ENCODE measurements at places on chromosomes 2 and 18.

DNA sequence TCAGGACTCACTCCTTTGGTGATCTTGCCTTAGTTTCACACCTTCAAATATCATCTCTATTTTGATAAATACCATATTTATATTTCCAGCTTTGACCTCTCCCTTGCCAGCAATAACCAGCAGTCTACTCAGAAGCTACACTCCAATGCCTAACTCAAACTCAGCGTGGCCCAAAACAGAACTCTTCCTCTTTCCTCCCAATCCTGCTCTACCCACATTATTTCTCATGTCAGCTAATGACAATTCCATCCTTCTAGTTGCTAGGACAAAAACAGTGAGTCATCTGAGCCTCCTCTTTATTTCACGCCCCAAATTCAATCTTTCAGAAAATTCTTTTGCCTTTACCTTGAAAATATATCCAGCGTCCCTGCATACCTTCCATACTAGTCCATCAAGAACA is 23.5 kb downstream of the CYRIA start:
- no peak for DNase-seq

DNA sequence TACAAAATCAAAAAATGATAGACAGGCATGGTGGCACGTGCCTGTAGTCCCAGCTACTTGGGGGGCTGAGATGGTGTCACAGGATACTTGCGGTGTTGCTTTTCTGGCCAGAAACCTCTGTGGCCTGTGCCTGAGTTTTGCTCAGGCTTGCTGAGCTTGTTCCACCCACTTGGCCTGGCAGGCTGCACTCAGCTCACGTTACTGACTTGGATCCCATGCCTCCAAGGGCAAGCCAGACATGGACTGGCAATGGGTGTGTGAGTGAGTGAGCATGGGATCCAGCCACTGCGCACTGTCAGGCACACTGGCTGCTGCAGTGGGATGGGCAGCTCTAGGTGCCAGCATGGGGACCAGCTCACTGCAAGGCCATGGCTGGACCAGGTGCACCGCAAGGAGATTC is 67.9 kb downstream of the NCAPH start:
- no peak for DNase-seq

- DNase-seq = no peak
Measured at GRCh38 chr2:166841679-166842078, 46.6 kb upstream of the XIRP2 start.

GRCh38 chr2:32314886-32315285 is 37.2 kb downstream of the YIPF4 start:
- DNase-seq = no peak

DNA sequence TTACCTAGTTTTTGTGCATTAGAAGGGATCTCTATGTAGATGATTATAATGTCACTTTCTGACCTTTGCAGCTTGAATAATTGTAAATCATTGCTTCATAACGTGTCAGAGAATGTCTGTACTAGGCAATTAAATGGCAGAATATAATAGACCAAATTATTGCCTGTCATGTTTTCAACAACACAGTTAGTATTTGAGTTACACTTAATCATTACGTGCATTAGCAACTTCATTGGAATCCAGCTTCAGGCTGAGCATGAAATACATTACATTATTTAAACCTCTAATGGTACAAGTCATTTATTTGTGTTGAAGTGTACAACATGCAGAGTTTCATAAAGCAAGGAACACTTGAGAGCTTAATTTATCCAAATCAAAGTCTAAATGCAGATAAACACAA is 48.0 kb downstream of the ZNF407 start:
- DNase-seq = no peak

DNA sequence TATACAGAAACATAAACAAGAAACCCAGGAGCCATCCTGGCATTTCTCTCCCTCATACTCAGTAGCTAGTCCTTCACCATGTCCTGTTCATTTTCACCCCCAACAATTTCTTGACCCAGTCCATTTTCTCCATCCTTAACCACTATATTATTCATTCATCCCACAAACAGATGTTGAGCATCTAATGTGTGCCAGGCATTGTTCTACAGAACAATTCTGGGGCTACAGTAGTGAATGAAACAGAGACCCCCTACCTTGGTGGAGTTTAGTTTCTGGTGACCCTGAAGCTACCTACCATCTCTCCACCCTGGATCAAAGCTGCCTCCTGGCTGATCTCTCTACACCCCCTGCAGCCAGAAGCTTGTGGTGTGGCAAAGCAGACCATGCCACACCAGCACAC is 27.5 kb upstream of the BZW1 start:
- DNase-seq = no peak

DNA sequence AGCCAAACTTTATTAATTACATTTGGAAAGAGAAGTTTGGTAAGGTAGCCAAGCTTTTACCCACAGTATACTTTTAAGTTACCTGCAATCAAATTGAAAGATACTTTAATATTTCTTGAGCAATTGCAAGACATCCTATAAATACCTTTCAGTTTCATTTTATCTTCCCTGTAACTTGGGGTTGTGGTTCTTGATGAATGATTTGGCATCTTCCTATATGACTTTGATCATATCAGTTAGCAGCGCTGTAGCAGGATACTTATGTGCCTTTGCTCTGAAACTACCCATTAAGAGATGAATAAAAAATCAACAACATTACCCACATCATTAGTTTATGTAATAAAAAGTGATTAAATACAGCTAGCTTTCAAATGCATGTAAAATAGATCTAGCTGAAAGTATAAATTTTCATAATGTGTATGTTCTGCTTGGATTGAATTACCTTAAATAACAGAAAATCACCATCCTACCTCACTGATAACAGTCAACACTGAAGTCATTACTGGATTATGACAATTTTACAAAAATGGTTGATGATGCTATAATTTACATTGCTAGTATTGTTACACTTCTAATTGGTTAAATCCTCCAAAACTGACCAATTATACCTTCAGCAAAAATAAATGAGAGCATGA is 50.4 kb downstream of the MMADHC start:
- DNase-seq = no peak

GRCh38 chr18:50203801-50204604 is 9.1 kb upstream of the MYO5B start:
- no peak for DNase-seq

DNA sequence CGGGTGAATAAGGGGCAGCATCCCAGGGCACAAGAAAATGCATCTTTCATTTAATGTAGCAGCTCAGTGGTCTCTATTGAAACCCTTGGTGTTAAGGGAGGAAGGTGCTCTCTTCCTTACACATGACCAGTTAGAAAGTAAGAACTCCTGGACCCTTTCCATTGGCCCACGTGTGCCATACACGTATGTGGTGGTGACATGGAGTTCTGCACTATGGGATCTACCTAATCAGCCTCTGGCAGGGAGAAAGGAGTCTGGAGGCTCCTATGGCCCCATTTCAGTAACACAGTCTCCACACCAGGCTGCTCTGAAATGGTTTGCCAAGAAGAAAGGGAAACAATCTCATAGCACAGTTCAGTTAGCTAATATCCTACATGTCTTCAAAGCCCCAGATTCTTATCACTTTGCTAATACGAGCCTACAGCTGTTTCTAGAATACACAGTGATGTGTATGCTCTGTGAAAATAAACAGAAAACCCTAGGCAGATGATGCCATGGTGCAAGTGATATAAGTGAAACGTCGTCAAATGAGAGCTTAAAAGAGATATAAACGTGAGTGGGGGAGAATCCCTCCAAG is 7.0 kb downstream of the EFEMP1 start:
- no peak for DNase-seq

GRCh38 chr2:35081001-35081621 is 1274.5 kb upstream of the CRIM1 start:
- no peak for DNase-seq

DNA sequence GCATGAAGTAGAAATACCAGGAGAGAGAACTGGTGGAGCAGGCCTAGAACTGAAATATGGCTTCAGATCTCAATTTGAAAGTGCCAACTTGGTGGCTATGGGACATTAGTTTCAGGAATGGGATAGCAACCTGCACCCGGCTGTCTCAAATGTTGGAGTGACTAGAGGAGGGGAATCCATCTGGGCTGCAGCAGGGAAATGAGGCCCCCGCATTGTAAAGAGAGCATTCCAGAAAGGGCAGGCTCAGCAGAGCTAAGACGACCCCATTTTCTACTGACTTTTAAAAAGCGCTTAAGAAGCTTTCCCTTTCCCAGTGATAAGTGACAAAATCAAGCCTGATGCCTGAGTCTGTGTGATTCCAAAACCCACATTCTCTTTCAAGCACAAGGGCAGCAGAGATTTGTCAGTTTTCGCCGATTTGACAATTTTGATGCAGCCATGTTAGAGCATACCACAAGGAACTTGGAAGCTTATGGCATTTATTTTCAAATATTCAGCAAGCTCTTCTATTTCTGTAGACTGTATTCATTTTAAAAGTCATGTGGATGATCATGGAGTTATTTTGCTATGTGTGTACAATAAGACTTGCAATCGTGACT is 119.8 kb upstream of the ARHGAP28 start:
- DNase-seq = no peak

DNA sequence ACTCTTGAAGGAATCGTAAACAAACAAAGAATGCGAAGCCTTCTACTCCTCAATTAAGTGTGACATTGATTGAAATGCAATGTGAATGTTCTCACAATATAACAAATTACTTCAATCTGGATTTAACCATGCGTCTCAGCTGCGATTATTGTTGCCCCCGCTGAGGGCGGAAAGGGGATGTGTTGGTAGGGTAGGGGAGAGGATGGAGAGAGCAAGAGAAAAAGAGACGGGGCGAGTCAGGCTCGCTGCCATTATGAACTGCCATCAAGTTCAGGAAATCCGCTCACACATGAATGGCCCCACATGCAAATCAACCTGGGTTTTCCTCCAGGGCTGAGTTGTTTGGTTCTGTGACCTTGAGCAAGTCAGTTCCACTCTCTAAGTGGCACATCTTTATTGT is 129.8 kb downstream of the PXDN start:
- DNase-seq = no peak

DNA sequence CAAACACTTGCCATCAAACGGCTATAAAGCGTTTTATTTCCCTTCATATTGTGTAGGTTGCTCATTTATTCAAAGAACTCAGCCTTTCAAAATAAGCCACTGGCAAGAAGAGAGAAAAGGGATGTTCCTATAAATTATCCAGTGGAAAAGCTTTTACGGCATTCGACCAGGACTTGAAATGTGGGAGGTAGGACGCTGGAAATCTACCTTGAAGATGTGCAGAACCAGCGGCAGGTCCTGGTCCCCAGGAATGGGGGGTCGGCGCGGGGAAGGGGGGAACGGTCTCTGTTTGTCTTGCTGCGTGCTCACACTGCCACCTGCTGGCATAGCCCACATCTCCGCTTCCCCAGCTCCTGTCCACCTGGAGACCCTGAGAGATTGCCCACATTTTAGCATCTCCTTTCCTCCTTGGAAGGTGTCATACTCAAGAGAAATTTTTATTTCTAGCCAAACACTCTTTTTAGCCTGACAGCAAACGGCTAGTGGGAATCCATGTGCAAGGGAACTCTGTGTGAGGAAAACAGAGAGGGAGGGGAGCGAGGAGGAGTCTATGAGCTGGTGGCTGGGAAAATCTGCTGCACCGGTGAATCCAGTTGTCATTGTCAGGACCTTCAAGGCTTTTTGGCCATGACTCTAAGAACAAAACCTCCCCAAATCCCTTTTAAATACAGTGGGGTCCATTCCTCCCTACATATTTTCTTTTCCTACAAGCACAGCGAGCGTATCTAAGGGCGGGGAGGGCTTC is 349.0 kb upstream of the PKDCC start:
- DNase-seq = no peak

- DNase-seq = no peak
Measured at GRCh38 chr2:71613953-71614925, 160.9 kb downstream of the DYSF start.

DNA sequence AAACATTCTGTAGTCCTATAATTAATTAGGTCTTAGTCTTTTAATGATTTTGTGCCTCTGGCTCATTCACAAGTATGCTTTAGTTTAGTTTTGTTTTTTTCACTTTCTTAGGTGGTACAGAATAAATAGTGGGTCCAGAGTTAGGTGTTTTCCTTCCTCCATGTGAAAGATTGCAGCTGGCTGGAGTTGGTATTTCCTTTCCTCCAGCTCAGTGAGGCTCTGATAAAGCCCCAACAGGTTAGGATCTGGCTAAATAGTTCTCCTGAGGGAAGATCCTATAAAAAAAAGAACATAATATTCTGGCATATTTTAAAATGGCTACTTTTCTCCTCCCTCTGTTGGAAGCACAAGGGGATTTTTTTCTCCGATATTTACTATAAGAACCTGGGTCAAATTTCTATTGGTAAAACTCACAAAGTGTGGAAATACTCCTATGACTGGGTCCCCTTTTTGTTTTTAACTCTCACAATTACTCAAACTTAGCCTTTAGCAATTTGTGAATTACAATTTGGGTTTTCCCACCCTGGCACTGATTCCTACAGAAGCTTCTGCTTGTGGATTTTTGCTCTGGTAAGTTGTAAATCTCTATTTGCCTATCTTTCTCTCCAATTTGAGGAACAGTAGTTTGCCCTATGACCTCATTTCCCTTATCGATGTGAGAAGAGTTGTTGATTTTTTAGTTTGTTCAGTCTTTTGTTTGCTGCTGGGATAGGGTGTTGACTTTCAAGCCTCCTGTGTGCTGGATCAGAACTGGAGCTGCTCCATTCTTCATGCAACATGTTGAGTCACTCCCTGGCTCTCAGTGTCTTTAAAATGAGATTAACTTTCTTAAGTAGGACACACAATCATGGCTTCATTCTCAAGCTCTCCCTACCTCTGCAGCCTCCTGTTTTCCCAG is 500.9 kb downstream of the RNF144A start:
- no peak for DNase-seq

- DNase-seq = no peak
Measured at GRCh38 chr18:77766421-77766820, 516.8 kb downstream of the GALR1 start.

- no peak for DNase-seq
Measured at GRCh38 chr2:159531475-159531874, 84.9 kb downstream of the BAZ2B start.

GRCh38 chr2:113406114-113406513 is 31.4 kb upstream of the ZNG1B start:
- DNase-seq = no peak

DNA sequence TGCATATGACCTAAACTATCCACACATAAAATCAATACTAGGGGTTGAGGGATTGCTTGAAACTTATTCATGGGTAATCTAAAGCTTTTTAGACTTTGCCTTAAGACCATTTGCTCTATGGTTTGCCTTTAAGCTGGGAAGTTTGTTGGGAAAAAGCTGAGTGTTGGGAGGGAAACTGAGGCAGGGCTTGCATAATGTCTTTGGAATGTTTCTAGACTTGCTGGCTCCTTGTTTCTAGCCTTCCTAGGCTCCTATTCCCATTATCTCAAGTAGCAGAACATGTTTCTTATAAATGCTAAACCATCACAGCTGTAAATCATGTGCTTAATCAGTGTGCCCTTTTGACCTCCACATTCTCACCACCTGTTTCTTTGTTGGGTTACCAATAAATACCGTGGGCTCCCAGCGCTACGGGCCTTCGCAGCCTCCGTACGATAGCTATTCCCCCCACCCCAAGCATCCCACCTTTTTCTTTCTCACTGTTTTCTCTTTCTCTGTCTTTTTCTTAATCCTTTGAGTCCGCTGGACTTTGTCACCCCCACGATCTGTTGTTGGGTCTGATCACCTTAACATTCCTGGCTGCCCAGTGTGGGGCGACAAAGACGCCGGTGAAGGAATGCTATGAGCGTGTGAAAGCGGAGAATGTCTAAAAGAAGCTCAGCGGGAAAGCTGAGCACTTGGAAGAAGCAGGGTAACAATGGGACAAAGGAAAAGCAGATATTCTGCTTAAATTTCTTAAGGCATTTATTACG is 49.4 kb upstream of the CWC22 start:
- DNase-seq = no peak

GRCh38 chr2:222774941-222775340 is 85.9 kb upstream of the ACSL3 start:
- no peak for DNase-seq

All from stimulated activated CD8-positive, alpha-beta memory T cell treated with anti-CD3 and anti-CD28 coated beads, Interleukin-12 subunit alpha, Interleukin-12 subunit beta, amount 100 ng/mL, for 4 hours (primary cell).